H1 (cell line): ENCODE measurements at places on chromosomes 7 and 10.

DNA sequence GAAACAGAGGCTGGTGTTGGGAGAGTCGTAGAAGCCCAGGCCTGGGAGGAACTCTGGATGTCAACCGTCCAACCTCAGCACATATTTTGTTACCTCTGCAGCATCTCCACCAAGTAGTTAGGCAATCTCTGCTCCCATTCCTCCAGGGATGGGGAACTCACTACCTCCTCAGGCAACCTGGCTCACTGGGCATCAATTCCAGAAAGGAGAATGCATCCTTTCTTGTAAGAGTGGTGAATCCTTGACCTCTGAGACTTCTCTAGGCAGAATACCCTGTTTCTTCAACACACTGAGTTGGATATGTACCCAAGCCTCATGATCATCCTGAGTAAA is 136.7 kb upstream of the ZMIZ1 start:
- no peak for DNase-seq

GRCh38 chr7:151308256-151308655 is 33.4 kb upstream of the NUB1 start:
- peak; percentile 20 for DNase-seq

GRCh38 chr7:88355011-88355410 is 48.3 kb upstream of the STEAP4 start:
- DNase-seq = no peak

DNA sequence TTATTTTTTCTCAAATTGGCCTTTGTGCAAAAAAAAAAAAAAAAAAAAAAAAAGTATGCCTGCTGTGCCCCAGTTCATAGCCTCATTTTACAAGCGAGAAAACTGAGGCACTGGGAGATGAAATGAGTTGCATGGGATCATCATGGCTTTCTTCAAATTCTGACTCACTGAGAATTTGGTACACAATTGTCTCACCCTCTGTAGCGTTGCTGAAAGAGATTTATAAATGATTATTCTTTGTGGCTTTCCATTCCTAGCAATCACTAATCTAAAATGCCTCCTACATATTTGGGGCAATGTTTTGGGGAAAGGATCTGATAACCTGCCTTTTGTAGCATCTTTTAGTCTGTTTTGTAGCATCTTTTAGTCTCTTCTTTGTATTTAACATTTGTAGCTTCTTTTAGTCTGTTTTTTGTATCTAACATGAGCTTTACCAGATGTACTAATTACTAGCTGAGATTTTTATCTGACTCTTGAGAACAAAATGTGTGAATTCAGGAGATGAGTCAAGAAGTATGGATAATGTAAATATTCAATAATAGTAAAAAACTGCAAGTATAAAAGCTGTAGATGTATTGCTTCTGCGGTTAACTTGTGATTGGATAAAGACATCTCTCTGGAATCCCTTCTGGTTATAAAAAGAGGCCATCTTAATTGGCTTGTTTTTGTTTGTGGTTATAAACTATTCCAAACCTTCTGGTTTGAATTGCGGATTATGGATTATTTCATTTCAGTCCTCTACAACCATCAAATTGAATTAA is 161.4 kb downstream of the ARID5B start:
- DNase-seq = no peak

DNA sequence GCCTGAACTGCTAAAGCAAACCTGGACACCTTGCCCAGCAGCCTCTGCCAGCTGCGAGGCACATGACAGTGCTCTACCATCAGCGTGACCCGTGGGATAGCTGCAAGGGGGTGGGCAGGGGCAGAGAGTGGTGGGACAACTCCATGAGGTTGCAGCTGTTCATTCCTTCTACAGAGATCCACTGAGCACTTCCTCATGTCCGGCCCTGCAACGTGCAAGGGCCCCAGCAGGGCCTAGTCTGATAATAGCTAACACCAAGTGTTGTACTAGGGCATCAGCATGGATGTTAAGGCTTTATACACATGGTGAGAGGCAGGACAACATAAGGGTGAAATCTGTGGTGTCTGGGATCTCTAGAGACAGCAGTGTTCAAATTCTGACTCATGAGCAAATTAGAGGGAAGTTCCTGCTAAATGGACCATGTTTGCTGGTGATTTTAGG is 14.3 kb downstream of the NOD1 start:
- DNase-seq = no peak

GRCh38 chr10:47348138-47348651 is at the start of gene RBP3:
RBP3 (plus strand) TSS chr10:47348363; CDS start chr10:47348485, 122 bp downstream.
- no peak for DNase-seq

DNA sequence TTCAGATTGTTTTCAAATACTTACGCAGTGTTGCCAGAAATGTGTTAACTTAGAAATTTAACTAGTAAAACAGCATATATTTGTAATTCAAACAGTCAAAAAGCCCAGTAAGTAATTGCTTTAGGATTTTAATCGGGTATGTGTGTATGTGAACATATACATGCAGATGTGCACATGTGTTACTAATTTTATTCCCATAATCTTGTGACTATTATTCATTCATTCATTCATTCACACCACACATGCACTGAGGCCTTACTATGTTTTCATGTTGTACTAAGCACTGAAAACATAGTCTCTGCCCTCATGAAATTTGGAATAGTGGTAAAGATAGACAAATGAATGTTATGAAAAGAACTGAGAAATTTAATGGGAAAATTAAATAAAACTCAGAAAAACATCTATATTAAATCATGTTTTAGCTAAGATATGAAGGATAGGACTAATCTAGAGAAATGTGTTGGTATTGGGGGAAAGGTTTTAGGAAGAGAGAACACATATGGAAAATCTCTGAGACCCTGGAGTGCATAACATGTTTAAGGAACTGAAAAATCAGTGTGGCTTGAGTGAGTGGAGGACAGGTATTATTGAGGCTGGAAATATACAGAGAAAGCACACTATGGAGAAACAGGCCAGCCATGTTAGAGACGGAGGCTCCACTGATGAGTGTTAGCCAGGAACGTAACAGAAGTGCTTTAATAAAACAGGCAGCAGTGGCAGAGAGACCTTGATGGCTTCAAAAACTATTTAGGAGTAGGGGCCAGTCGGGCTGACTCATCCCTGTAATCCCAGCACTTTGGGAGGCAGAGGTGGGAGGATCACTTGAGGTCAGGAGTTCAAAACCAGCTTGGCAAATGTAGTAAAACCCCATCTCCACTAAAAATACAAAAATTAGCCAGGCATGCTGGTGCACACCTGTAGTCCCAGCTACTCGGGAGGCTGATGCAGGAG is 80.3 kb downstream of the HDAC9 start:
- DNase-seq = no peak

DNA sequence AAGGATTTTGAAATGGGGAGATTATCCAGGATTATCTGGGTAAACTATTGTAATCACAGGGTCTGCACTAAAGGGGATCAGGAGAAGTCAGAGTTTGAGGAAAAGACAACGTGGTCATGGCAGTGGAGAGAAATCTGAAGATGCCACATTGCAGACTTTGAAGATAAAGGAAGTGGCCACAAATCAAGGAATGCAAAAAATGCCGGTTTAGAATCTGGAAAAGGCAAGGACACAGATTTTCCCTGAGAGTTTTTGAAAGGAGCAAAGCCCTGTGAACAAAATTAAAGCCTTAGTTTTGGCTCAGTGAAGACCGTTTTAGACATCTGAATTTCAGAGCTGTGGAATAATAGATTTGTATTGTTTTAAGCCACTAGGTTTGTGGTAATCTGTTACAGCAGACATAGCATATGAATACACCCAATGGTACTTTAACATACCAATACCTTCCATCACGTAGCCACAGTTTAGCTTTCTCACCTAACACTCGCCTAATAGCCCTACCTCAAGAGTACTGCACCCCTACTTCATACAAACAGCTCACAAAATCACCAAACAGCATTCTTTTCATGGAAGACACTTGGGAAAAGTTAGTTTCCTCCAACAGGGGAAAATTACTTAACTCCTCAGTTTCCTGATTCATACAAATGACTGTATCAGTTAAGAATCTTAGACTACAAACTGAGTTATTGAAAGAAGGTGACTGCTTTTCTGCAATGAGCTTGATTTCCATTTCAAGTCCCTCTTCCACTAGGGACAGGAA is 446.5 kb downstream of the INHBA start:
- no peak for DNase-seq

- no peak for DNase-seq
Observed at GRCh38 chr7:37000511-37000910, 276.2 kb upstream of the AOAH start.

GRCh38 chr7:107592361-107593024 is 12.4 kb downstream of the BCAP29 start:
- no peak for DNase-seq

- no peak for DNase-seq
Observed at GRCh38 chr10:124059551-124059950, 33.8 kb downstream of the CHST15 start.
